ENCODE measurements at places on chromosomes 2 and 18.

DNA sequence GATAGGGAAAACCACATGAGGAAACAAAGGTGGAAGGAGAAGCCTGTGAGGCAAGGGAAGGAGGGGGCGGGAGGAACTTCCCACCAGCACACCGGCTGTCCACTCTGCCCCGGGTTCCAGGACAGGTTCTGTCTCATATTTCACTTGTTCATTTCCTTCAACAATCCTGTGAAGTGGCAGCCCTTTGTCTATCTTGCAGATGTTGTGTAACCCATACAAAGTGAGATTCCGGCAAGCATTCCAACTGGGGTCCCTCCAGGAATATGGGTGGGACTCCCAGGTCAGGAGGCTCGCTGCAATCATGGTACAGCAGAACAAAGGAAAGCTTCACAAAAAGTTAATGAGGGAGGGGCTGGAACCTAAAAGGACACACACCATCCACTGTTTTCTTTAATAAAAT lies 271.3 kb upstream of the PXDN start:
- DNase-seq, result no peak

DNA sequence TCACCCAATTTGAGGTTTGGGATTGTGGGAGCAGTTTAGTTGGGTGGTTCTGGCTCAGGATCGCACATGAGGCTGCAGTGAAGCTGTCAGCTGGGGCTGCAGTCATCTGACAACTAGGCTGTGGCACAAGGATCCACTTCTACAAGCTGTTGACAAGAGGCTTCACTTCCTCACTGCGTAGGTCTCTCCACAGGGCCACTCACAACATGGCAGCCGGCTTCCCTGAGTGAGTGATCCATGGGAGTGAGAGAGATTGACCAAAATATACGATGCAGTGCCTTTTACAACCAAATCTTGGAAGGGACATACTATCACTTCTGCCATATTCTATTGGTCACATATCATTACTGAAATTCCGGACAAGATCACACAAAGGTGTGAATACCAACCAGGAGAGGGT lies 187.5 kb downstream of the DLGAP1 start:
- no peak for DNase-seq

- no peak for DNase-seq
Measured at GRCh38 chr2:41668529-41668928, 379.3 kb upstream of the PKDCC start.

DNA sequence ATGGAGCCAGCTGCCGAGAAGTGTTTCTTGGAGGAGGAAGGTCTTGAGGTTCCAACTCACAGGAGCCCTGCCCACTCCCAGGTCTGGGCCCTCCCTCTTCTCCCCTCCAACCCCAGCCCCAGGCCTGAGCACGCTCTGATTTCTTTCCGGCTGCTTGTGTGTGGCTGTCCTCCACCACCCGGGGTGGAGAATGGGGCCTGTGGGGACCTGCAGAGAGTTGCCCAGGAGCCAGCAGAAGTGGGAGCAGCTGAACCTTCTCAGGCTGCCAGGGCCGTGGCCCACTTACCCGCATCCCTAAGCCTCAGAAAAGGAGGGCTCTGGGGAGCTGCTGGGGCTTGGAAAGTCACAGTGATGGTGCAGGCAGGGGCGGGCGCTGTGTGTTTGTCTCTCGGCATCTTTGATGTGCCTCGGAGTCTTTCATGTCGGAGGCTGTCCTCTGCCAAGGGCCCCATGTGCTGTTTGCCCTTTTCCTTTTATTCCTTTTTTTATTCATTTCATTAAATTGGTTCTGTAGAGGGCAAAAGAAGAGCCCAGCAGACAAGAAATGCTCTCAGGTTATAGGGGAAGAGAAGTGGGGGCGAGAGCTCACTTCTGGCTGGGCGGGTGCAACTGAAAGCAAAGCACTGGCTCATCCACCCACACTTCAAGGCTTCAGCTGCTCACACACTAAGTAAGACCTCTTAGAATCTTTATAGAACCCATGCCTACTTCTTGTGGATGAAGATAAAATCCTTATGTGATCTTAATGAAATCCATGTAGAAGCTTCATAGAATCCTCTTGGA lies 52.5 kb downstream of the SDC1 start:
- no peak for DNase-seq

DNA sequence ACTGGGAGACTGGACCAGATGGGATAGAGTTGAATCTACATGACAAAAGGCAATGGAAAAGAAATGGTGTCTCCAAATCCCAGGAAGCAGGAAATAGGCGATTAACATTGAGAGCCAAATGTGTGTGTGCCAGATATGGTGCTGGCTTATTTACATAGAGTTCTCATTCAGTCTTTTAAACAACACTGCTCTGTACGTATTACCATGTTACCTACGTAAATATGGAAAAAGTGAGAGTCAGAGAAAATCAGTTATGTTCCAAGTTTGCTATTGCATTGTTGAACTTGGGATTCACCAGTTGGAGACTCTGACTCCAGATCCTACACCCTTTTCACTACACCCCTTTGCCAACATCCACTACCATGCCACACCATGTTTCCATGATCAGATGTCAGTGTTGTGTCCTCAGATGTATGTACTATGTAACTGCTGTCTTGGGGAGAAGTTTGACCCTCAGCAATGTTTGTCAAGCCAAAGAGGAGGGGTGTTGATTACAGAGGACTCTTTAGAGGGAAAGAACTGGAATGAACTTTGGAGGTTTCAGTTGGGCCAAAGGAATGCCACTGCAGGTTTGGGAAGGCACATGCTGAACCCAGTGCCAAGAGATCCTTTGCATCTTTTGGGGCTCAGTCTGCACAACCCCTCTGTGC lies 19.6 kb upstream of the GREB1 start:
- no peak for DNase-seq
